ENCODE measurements at places on chromosomes 1 and 21.

DNA sequence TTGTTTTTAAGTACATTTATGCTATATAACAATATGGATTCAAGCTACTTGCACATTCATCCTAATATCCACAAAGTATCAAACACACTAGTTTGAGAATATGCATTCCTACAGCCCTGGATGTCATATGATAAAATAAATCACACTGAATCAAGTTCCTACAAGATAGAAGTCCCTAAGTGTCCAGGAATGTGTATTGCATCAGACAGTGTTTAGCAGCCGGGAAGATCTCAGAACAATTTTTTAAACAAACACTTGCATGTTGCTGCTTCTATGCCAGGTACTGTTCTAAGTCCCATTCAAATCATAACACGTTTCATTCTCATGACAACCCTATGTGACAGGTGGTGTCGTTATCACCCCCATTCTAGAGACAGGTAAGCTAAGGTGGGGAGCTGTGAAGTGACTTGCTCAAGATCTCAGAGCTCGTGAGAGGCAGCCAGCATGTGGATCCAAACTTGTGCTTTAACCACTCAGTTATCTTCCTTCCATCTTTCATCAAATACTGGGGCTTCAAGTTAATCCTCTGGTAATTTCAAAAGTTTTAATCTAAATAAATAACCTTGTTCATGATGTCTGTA, 68.3 kb upstream of the KIF26B start:
- no peak for DNase-seq

- DNase-seq: no peak
Observed at GRCh38 chr1:101137144-101138126, 99.4 kb upstream of the S1PR1 start.

GRCh38 chr1:228876187-228876586, 140.9 kb downstream of the RHOU start:
- no peak for DNase-seq

GRCh38 chr1:233737341-233737740, 123.4 kb downstream of the KCNK1 start:
- no peak for DNase-seq

DNA sequence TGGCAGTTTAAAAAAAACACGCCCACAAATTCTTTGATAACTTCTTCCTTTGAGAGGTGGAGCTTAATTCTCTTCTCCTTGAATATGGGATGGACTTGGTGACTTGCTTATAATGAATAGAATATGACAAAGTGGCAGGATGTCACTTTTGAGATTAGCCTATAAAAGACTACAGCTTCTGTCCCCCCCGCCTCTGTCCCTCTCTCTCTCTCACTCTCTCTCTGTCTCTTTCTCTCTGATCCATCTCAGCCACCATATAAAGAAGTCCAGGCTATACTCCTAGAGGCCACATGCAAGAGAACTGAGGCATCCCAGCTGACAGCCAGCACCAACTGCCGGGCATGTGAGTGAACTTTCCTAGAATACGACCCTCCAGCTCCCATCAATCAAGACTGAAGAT, 7.7 kb upstream of the DMBX1 start:
- DNase-seq: no peak

DNA sequence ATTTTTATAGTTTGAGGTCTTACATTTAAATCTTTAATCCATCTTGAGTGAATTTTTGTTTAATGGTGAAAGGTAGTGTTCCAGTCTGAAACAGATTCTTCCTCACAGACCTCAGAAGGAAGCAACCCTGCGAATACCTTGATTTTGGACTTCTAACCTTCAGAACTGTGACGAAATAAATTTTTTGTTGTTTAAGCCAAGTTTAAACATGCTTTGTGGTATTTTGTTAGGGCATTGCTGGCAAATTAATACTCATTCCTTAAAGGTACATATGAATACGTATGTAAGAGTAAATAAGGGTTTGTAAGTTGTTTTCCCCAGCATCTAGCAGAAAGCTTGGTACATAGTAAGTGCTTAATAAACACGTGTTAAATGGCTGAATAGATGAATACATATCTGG, 100.3 kb downstream of the SEC16B start:
- DNase-seq: no peak

DNA sequence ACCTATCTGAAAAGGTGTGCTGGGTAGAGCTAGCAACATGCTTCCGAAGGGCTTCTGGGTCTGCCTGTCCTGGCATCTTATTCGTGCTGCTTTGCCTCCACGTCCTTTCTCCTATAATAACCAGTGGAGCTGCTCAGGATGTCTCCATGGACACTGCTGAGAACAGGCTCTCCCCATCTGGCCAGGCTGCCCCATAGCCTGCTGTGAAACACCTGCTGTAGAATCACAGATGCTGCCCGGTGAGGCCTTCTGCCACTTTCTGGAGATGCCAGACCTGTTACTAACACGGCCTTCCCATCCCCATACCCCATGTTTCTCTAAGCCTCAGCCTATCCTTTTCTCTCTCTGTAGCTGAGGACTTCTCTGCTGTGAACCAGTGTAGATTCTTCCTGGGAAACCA, 120.5 kb downstream of the IER5 start:
- DNase-seq: no peak

DNA sequence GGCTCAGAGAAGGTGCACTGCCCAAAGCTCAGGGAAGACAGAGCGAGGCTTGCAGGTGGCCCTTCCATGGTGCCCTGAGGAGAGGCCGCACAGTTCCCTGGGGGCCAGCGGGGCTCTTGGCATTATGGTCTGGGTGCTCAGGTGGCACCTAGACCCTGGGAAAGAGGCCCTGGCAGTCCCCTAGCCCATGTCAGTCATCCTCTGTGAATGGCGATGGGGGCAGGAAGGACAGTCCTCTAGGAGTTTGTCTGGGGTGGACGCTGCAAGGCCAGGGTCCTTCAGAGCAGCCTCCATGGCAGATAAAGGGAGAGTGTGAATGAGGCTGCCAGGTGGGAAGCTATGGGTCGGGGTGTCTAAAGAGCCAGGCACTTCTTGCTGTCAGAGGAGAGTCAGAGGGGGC, 345.9 kb upstream of the VAMP3 start:
- no peak for DNase-seq

DNA sequence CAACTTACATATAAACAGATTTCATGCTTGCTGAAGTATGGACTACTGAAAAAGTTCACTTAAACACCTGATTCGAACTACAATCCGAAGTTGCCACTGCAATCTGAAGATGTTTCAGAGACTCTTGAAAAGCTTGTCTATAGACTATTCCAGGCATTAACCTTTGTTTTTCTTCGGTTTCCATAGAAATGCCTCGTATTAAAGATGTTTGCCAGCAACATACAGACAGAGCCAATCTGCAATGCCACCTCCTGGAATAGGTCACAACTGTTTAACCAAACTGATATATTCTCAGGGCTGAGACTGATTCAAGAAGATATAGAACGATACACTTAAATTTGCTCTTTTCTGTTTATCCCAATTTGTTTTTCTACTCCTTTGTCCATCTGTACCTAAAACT, 28.9 kb upstream of the DMRTB1 start:
- no peak for DNase-seq

GRCh38 chr1:213484758-213485157, 433.7 kb downstream of the RPS6KC1 start:
- no peak for DNase-seq

GRCh38 chr1:20640183-20640597, 6.9 kb downstream of the PINK1 start:
- peak; percentile 53 for DNase-seq

DNA sequence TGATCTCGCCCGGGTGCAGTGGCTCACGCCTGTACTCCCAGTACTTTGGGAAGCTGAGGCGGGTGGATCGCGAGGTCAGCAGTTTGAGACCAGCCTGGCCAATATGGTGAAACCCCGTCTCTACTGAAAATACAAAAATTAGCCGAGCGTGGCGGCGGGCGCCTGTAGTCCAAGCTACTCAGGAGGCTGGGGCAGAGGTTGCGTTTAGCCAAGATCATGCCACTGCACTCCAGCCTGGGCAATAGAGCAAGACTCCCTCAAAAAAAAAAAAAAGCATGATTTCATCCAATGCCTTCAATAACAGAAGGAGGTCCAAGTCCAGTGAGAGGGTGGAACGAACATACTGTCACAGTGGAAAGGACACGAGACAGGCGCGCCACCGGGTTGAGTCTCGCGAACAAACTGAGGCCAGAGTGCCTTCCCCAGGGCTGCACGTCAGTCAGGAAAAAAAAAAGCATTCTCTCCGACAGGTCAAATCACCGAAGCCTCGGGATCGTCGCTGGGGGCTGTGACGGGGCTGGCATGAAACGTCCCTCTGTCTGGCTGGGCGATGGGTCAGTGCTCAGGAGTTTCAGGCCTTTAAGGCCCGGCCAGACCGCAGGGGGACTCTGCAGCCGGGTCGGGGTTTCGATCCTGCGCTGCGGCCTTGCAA, 8.4 kb upstream of the CROCC start:
- DNase-seq: peak; percentile 57

DNA sequence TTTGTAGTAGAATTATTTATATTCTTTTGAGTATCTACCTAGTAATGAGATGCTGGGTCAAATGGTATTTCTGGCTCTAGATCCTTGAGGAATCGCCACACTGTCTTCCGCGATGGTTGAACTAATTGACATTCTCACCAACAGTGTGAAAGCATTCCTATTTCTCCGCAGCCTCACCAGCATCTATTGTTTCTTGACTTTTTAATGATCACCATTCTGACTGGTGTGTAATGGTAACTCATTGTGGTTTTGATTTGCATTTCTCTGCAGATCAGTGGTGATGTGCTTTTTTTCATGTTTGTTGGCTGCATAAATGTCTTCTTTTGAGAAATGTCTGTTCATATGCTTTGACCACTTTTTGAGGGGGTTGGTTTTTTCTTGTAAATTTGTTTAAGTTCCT, 15.3 kb upstream of the IL23R start:
- DNase-seq: no peak

DNA sequence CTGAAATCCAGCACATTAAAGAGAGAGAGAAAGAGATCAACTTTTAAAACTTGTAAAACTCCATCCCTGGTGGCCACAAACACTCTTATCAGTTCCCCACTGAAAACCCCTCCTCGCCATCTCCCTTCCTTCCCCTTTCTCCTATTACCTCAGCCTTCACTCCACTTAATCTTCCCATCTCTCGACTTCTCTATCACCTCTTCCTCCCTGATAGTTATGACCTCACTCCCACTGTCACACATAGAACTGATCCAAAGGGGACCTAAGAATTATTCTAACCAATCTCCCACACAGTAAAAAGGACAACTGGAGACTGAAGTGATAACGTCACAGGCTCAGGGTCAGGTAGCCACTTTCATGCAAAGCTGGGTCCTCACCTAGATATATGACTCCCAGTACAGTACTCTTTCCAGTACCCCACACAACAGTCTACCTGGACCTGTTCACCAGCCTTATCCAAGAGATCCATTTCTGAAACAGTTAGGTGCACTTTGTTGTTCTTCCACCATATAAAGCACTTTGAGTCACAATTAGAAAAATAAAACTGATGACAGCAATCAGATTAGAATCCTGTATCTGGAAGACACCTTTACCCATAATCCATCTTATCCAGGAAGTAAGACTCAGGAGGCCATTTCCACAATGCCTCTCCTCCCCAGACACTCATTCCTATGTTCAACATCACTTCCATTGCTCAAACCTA, 324.8 kb downstream of the SMYD3 start:
- DNase-seq: no peak

DNA sequence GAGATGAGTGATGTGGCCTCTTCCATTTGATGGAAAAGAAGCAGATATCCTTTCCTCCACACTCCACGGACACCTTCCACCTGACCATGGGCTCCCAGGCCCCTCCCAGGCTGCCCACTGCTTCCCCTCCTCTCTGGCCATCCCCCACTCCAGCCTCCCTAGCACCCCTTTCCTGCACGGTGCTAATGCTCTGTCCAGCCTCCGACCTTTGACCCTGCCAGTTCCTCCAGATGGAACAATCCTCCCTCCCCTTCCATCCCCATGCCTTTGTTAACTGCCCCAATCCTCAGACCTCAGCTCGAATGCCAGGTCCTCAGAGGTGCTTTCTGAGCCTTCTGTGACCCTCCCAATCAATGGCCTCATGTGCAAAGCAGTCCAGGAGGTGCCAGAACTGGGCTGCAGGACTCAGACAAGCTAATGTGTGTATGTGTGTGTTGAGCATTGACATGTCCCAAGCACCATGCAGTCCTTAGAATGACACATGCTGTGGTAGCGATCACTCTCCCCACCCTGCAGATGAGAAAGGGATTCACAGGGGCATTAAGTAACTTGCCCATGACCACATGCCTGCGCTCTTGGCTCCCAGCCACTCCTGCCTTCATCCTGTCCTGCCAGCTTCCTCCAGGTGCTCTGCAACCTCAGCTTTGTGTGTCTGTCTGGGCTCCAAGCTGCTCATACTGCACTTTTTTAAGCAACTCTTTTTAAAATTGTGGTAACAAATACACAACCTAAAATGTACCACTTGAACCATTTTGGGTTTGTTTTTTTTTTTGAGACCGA, 63.5 kb upstream of the EDN2 start:
- DNase-seq: no peak

DNA sequence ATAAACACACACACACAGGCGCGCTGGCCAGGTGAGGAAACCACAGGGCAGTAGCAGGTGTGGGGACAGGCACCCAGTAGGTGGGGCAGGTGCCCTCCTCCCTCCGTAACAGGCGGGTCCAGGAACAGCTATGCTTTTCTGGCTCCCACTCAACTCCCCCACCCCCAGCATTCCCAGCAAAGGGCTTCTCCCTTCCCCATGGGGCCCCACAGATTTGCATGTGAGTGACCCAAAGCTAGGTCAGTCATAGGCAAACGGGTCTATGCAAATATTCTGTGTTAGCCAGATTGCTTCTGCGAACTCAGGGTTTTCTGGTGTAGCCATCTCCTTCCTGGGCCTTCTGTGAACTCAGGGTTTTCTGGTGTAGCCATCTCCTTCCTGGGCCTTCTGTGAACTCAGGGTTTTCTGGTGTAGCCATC, 114.2 kb downstream of the SIK1 start:
- peak; percentile 63 for DNase-seq

DNA sequence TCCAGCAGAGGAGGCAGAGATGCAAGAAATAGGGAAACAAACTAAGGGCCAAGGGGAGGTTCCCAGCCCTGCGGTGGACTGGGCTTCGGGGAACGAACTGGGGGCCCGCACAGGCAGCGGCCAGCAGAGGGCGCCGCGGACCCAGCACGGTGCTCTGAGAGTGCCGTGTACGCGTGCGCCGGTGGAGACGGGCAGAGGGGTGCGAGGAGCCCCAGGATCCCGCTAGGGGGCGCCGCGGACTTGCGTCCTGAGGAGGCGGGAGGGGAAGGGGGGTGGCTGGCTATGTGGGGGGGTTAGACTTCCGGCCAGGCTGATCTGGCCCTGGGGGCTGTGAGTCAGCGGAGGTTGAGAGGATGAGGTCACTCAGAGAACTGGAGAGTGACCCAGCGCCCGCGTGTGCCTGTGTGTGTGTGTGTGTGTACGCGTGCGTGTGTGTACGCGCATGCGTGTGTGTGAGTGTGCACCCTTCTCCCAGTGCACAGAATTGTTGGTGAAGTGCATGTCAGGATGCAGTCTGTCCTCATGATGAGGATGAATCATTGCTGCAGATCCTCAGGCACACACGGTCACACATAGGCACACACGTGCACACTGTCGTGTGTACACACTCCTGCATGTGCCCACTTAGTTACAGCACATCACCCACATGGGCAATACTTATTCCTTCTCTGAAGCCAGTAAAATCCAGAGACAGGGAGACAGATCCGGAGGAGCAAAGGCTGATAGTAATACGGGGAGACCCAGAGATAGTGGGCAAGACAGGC, 17.0 kb downstream of the NES start:
- DNase-seq: peak; percentile 85

- DNase-seq: no peak
Observed at GRCh38 chr1:54268762-54269297, 68.9 kb downstream of the MRPL37 start.

- DNase-seq: no peak
Observed at GRCh38 chr1:157194731-157195520, 56.7 kb upstream of the ETV3 start.

Data from NCI-H1417 (cell line).